ENCODE measurements at places on chromosomes 1 and 21.

GRCh38 chr1:241265428-241265827, 91.6 kb downstream of the RGS7 start:
- DNase-seq: no peak

DNA sequence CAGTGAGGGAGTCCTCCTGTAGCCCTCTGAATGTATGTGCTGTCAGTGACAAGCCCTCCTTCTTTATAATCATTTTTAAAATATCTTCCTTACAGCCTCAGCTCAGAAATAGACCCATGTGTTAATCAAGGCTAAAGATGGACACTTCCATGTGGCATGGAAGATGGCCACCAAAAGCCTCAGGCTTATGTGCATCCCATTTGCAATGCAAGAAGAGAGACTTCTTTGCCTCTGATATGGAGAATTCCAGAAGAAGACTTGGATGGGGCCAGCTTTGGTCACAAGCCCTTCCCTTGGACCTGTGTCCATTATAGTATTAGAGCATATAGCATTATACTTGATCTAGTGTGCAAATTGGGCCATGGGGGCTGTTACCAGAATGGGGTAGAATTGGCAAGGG, 18.5 kb downstream of the CCDC185 start:
- DNase-seq: no peak

- no peak for DNase-seq
Observed at GRCh38 chr1:22282364-22282995, 139.6 kb upstream of the WNT4 start.

GRCh38 chr21:30425826-30426225, at the start of gene KRTAP13-3:
KRTAP13-3 (minus strand) TSS chr21:30425926; CDS start chr21:30425912, 14 bp downstream.
- no peak for DNase-seq

DNA sequence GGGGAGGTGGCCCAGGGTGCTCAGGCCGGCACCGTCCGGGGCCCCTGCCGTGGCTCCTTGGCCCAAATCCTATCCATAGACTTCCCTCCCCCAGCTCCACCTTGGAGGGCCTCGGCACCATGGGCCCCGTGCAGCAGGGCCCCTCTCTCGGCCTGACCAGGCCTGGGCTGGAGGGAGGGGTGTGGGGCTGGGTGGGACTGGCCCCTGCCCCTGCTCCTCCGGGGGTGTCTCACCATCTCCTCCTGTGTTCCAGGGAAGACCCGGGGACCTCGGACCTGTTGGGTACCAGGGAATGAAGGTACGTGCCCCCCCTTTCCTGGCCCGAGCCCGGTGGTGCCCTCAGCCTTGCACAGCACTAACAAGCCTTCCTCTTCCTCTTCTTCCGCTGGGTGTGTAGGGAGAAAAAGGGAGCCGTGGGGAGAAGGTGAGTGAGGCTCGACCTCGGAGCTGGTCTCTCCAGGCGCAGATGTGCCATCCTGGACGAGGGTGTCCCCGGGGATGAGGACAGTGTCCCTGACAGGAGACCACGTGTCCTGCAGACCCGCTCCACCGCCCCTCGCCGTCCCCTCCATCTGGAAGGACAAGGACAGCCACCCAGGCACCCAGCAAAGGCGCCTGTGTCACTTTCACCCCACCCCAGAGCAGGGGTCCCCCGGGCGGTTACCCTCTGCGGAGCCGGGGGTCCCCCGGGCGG, 7.9 kb downstream of the COL6A1 start:
- DNase-seq: peak; percentile 6

DNA sequence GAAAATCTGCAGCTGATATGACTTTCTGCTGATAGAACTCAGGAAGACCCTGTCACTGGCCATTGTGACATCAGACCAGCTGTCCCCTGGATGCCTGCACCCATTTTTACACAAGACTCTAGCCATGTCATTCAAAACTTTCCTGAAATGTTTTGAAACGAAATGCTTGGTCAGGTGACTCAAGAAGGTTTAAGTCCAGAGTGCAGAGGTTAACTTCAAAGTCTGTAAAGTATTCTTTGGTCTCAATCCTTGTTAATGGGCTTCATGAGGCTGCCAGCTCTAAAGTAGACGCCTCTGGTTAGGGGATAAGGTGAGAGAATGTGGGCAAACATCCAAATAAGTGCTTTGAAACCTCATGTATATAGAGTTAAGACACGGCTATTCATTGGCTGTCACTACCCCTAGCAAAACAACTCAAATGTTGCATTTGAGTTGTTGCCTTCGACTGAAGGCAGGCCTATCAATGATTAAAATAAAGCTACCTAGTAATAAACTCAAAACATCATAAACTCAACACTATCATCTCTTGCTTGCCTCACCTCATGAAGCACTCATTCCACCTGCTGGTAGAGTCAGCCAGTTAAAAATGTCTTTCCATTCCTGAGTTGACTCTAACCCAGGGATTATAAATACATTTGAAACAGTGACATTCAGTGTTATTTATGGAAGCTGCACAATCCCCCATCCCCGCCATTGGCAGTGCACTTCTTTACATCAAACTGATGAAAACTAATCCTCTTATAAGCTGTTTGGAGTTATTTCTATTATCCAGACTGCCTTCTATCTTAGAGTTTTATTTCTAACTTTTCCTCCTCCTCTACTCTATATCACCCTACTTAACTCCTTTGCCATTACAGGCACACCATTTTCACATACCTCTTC, 26.0 kb downstream of the RABIF start:
- DNase-seq: no peak

DNA sequence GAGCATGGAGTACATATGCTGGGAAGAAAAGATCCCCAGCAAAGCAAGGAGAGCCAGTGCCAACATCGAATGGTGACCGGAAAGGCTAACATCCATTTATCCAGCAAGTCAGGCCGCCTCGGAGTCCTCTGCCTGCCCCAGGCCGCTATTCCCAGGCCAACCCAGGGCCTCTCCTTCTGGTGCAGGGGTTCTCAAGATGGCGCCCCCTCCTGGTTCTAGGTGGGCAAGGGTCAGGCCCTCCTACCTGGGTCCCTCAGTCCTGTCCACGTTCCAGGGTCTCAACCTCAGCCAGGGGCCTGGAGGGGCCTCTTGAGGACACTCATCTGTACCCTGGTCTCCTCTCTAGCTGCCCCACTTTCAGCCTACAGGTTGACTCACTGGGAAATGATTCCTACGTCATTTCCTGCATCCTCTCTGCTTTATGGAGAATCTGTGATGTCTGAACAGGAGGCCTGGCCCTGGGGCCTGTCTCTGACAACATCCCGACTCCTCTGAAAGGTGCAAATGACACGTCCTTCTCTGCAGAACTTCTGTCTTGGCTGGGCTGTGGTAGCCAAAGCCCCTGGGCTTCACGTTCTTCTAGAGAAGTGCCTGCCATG, 145.3 kb downstream of the PSMG1 start:
- no peak for DNase-seq

DNA sequence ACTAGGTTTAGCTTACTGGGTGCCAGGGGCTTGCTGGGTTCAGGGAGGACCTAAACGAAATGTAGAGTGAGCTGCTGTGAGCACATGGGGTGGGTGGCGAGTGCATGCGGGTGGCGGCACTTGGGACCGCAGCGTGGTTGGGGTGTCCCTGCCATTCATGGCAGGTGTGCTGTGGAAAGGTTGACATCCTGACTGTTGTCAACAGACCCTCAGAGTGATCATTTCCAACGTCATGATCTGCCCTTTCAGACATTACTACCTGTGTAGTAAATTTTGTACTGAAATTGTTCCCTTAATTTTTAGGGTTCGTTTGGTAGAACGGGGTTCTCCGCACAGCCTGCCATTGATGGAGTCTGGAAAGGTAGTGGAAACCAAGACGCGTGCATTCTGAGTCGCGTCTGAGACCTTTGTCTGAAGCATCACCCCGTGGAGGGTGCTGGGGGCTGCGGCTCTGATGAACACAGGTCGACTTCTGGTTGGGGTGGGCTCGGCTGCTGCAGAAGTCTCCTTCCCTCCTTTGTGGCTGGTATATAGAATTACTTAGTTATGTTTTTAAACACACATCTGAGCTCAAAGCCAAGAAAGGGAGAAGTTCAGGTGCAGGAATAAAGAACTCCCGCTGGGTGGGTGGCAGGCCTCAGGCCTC, 43.3 kb downstream of the S100B start:
- no peak for DNase-seq

- no peak for DNase-seq
Observed at GRCh38 chr1:109649491-109649914, 6.4 kb upstream of the GSTM4 start.

DNA sequence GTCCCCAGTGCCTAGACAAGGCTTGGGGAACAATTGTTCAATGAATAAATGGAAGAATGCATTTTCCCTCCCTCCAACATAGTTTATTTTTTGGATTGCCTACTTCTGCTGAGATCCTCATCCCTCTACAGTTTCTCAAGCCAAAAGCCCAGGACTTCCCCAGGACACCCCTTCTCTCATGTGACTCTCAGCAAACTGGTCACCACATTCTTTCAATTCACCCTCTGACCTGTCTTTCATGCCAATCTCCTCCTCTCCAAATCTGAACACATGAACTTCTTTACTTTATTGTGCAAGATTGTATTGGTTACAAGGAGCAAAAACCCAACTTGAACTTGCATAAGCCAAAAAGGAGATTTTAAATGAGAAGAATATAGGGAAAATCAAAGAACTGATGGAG, 103.2 kb upstream of the JUN start:
- DNase-seq: no peak

DNA sequence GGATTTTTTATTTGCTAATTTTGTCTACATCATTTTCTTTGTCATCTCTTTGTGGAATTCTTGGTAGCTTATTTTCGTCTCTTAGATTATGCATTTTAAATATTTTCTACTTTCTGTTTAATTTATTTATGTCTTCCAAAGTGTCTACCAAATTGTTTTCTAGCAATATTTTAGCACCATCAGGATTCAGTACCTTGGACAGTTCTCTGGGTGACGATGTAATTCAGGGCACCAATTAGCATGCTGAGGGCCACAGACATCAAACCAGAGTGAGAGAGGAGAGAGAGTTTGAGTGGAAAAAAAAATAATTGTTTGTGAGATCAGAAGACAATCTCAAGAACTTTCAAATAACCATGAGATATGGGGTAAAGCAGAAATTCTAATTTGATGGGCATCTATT, 169.8 kb upstream of the CXADR start:
- no peak for DNase-seq

- DNase-seq: no peak
Observed at GRCh38 chr1:241767737-241768136, 80.3 kb upstream of the EXO1 start.

- DNase-seq: no peak
Observed at GRCh38 chr21:41951876-41952567, 1.8 kb downstream of the C2CD2 start.

DNA sequence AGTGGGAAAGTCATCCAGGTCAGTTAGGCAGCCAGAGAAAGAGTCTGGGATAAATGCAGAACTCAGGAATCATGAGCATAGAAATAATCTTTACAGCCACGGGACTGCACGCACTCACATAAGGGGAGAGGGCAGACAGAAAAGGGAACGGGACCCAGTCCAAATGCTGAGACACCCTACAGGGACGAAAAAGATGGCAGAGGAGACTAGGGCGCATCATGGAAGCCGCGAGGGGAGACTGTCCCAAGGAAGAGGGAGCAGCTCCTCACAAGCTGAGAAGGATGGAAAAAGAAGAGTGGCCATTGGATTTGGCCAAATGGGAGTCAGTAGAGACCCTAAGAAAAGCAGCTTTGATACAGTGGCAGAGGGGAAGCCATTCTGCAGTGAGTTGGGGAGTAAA, 102.9 kb upstream of the TLR5 start:
- no peak for DNase-seq

GRCh38 chr1:185570962-185571361, 163.2 kb upstream of the HMCN1 start:
- DNase-seq: no peak

GRCh38 chr1:28078262-28078661, 10.1 kb downstream of the EYA3 start:
- no peak for DNase-seq

GRCh38 chr1:211541720-211542477, 37.1 kb downstream of the SLC30A1 start:
- DNase-seq: no peak

DNA sequence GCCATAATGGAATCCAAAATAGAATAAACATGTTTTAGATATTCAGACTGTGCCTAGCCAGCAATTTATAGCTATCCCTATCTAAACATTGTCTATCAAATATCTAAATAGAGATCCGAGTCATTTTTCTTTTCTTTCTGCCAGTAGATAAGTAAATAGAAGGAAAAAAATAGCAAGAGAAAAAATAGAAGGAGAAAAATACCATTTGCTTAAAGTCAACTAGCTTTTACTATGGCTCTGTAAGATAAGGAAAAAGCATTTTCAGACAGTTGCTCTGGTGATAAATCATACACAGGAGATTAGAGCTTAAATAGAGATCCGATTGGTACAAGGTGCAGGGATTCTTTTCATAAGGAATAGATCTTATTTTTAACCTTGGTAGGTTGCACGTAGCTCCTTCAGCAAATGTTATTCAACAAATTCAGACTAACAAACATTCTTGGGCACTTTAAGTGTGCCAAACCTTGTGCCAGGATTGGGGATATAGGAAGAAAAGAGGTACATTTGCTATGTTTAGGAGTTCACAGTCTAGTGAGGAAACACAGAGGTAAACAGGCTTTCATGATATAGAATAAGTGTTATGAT, 70.1 kb upstream of the CCDC190 start:
- DNase-seq: no peak

DNA sequence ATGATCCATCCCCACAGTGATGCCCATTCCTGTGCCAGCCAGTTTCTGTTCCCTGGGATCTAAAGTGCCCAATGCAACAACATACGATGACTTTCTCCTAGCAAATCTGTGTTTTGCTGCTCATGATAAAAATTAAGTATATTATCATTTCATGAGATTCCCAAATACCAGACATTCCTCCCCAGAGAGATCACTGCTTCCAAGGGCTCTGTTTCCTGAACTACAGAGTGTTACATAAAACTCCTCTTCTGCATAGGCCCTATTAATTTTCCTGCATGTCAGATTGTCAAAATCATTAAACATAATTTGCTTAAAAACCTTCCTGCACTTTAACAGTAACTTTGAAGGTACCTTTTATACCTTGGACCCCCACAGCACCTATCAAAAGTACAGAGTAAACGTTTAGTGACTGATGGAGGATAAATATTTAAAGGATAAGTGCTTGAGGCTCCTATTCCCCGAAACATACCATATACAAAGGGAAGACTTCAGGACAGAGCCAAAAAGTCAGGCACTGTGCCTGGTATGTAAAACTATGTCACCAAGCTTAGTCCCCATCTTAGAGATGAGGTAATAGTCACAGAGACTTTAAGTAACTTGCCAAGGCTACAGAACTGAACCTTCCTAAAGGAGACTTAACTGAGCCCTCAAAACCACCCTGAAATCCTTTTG, 50.2 kb downstream of the SLC25A24 start:
- DNase-seq: no peak

DNA sequence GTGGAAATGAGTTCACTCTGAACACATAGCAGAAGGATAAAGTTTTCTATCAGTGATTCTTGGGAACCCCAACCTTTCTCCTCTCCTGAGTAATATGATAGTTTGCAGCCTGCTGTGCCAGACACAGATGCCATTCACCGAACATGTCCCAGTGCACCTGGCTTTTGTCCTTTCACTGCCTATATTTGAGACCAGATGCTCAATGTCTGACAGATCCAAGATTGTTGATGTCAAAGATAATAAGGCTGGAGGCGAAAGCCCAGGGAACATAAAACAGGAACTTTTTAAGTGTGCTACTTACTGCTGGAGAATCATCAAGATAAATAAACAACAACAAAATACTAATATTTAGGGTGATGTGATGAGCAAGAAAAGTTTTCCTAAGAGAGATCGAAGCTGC, 139.3 kb downstream of the TIAM1 start:
- no peak for DNase-seq

GRCh38 chr1:22887491-22887890, 85.2 kb downstream of the LACTBL1 start:
- no peak for DNase-seq

GRCh38 chr1:36984675-36985074, 49.6 kb downstream of the GRIK3 start:
- no peak for DNase-seq

- no peak for DNase-seq
Observed at GRCh38 chr1:190274721-190275120, 202.9 kb downstream of the BRINP3 start.

All from T-helper 17 cell (primary cell).